ENCODE measurements at places on chromosomes 4 and X.

- no peak for DNase-seq
Measured at GRCh38 chr4:81870275-81870674, 398.6 kb upstream of the RASGEF1B start.

DNA sequence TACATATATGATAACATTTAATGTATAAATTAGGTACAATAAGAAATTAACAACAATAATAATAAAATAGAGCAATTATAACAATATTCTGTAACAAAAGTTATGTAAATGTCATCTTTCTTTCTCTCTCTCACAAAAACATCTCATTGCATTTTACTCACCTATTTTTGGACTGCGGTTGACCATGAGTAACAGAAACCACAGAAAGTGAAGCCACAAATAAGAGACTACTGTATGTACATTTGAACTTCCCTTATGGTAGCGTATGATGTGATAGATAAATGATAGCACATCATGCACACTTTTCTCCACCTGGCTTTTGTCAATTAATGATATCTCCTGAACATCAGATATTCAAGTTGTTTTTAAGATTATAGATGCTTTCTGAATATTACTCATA, 80.5 kb downstream of the HNRNPD start:
- DNase-seq, result no peak

- no peak for DNase-seq
Measured at GRCh38 chr4:90099812-90100211, 27.4 kb upstream of the CCSER1 start.

DNA sequence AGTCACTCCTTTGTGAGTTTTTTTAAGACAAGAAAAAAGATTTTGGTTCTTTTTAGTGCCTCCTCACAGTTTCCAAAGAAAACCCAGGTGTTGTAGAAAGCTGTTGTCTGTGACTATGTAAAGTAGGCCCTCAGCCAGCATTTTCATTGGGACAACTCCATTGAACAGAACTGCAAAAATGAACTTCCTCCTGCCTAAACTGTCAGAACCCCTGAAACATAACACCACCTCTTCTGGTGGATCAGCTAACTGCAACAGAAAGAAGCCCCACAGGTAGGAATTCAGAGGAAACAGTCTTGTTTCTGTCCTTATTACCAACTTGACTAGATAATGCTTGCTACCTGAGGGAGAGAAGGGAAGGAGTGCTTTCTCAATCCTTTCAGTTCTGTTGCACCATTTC, 3.4 kb upstream of the ATP11C start:
- DNase-seq, result no peak

DNA sequence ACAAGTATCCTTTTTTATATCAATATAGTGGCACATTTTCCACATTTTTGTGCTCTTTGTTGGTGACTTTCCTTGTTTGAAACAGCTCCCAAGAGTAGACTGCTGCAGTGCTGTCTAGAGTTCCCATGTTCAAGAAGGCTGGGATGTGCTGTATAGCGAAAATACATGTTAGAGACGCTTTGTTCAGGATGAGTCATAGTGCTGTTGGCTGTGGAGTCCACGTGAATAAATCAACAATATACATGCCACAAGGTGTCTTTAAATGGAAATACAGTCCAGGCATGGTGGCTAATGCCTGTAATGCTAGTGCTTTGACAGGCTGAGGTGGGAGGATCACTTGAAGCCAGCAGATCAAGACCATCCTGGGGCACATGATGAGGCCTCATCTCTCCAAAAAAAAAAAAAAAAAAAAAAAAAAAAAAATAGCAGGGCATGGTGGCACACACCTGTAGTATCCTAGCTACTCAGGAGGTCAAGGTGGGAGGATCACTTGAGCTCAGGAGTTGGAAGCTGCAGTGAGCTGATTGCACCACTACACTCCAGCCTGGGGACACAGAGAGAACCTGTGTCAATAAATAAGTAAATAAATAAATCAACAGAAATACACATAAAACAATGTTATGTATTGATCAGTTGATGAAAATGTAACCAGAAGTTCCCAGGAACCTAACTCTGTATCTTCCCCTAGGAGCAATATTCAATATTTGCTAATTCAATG, 256.8 kb upstream of the STS start:
- no peak for DNase-seq

GRCh38 chr4:65646136-65646535, 24.2 kb downstream of the EPHA5 start:
- DNase-seq, result peak; percentile 21

DNA sequence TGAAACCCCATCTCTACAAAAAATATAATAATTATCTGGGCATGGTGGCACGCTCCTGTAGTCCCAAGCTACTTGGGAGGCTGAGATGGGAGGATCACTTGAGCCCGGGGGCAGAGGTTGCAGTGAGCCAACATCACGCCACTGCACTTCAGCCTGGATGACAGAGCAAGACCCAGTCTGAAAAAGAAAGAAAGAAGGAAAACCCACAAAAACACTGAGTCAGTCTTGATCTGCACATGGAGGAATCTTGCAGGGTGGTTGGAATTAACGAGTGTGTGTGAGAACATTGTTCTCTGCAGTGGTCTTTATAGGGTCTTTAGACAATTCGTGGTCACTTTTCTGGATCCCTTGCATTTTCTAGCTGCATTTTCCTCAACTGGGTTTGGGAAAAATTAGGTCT, 23.2 kb downstream of the ADD1 start:
- no peak for DNase-seq

DNA sequence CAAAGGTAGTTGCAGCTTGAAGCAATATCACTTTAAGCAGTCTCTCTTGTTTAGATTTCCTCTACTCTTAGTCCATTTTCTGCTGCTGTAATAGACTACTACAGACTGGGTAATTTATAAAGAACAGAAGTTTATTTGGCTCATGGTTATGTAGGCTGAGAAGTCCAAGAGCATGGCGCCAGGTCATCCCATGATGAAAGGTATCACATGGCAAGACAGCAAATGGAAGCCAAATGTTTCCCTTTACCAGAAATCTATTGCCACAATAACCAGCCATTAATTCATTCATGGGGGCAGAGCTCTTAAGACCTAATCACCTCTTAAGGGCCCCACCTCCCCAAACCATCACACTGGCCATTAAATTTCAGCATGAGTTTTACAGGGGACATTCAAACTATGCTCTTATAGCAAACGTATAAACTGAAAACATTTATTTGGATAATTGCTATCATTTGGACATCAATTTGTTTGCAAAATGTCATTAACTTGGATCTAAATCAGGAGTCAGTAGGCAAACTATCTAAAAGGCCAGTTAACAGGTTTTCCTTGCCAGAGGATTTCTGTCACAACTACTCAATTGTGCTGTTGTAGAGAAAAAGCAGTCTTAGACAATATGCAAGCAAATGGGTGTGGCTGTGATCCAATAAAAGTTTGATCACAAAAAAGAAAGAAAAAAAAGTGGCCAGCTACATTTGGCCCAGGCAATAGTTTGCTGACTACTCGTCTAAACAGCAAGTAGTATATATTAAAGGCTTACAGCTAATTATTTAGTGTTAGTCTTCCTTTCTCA, 75.7 kb upstream of the GUCY1A1 start:
- DNase-seq, result no peak

DNA sequence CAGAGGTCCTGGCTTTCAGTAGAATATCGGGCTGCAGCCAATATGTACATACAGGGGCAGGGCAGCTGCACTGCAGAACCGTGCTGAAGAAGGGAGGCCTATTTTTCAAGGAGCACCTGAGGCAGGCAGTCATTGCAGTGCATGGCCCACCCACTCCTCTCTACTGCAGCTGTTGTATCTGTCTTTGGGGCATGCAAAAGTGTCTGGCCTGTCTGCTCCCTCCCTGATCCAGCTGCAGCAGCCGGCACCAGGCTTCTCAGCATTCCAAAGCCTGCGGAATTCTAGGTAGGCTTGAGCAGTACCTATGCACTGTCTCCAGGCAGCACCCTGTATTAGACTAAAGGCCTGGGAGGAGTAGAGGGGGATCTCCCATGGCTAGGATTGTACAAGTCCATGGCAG, 415.2 kb upstream of the MAGEB16 start:
- no peak for DNase-seq

- no peak for DNase-seq
Measured at GRCh38 chr4:57220734-57221133, 110.5 kb upstream of the IGFBP7 start.

DNA sequence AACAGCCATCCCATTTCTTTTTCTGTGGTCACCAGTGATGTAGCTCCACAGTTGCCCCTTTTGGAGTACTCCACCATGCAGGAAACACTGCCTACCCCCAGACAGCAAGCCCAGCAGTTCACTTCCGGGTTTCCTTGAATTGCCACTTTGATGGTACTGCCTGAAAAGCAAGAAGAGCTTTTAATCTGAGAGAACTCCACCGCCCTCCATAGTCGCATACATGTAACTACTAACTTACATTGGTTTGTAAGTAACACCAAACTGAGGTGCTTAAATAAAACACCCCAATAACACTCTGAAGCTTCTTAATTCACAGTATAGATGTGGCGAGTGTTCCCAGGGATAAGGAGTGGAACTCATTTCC, 53.6 kb upstream of the HPSE start:
- no peak for DNase-seq

DNA sequence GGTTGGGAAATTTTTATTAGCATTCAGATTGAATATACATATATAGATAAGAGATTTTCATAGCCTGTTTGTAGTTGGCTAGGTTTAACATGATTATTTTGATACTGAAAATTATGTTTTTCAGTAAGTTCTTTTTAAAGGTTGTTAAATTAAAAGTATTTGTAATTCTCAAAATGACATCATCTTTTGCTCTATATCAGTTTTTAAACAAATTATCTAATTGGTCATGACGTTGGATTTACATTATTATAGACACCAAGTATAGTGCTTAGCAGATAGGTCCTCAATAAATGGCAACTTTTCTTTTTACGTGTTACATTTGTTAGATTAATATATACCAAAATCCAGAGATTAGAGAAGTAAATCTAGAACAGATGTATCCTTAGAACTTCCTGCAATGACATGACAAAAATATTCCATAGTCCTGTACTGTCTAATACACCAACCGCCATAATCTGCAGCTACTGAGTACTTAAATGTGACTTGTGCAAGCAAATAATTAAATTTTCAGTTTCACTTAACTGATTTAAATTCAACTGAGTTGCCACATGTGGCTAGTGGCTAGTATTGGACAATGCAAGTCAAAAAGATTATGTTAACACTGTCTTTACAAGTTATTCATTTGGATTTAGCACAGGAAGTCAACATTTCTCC, 1613.1 kb upstream of the TENM3 start:
- DNase-seq, result no peak

DNA sequence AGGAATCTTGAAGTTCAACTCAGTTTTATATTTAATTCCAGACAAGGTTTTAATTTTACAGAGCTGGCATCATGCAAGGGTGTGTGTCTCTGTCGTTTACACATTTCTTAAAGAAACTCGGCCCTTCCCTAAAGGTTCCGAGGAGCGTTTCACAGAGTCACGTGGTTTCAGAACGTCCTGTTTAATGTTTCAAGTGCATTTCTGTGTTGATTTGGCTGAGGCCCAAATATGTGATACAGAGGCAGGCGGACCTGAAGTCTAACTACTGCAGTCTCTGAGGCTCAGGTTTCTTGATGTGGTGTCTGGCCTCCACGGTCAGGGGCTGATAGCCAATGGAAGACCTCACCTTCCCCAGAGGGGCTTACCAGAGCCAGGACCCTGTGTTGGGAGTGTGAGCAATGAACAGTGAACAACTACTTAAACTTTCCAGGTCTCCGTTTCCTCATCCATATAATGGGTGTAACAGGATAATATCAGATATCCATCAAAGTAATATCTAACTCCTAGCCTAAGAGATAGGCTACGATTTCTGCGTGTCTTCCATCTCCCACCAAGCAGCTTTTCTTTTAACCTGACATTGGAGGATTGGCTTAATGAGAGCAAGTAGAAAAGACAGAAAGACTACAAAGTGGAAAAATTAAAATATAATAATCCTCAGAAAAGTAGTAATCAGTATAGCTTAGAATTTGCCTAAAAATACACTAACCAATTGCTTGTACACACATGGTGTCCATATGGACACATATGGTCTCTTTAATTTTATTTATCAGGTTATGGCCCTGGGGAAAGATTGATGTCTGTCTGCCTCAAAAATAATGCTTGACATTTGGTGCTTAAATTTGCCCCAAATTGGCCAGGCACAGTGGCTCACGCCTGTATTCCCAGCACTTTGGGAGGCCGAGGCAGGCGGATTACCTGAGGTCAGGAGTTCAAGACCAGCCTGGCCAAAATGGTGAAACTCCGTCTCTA, 50.0 kb upstream of the TRIM2 start:
- DNase-seq, result peak; percentile 41

Data from fibroblast of skin of back (primary cell).